Type B pancreatic cell (in vitro differentiated cells): ENCODE measurements at places on chromosomes 1 and 21.

GRCh38 chr1:31055501-31055900 is 10.0 kb downstream of the PUM1 start:
- DNase-seq: no peak

DNA sequence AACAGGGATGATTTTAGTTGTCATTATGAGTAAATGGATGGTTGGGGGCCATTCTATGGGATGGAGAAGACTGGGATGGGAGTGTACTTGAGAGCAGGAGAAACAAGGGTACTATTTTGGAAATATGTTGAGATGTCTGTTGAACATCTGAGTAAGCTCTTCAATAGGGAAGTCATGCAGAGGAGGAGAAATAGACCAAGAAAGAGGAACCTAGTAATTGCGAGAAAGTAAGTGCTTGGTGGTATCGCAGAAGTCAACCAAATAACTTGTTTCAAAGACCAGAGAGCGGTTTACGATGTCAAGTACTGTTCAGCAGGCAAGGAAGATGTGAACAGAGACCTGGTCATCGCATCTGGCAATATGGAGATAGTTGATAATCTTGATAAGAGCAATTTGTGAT is 22.4 kb upstream of the CHRM3 start:
- DNase-seq: no peak

GRCh38 chr1:224769452-224770335 is 153.6 kb downstream of the CNIH3 start:
- no peak for DNase-seq

GRCh38 chr1:218407630-218408029 is 62.5 kb downstream of the TGFB2 start:
- DNase-seq: no peak

DNA sequence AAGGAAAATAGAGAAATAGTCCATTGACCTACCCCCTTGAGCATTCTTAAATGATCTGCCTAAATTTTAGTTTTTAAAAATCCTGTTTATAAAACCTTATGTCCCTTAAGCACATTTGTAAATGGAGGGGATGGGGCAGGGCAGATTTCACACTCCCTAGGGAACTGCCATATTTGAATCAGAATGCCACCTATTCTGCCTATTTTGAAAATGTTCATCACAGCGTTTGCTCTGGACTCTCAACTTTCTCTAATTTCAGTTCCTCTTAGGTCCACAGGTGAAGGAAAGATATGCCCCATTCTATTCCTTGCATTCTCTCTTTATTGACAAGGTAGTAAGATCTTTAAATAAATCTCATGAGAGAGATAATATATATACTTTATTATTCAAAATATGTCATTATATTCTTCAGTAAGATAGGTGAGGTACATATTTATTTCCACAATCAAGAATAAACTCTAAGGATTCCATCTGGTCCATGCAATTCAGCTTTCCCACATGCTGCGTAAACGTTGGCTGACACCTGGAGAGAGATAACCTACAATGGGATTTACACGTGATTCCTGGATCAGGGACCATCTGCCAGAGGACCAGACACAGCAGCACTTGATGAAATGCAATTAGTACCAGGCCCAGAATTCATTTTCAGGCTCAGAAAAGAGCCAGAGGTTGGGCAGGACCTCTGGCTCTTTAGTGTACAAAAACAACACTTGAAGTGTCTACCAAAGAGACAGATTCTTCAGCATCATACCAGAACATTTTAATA is 1.2 kb upstream of the LPGAT1 start:
- DNase-seq: no peak

DNA sequence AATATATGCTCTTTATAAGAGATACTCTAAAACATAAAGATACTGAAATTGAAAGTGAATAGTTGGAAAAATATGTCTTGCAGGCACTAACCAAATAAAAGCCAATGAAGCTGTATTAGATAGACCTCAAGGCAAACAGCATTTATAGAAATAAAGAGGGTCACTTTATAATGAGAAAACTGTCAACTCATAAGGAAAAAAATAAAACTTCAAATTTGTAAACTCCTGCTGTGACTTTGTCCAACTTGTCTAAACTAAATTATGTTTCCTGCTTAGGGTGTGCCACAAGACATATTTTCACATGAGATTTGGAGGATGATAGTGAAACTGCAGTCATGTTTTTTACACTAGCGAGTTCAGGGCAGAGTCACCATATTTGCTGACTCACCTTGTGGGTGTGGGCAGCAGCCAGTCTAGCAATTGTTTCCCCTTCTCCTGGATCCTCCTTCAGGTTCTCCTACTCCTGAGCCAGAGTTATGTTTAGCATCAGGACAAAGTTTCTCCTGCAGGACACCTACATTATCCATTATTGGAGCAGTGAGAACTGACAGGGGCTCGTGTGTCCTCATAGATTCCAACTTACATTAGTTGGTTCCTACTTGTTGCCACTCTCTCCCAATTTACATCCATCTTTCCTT is 43.8 kb downstream of the CD53 start:
- no peak for DNase-seq

GRCh38 chr1:119489201-119489600 is 17.8 kb upstream of the HSD3B1 start:
- DNase-seq: no peak

DNA sequence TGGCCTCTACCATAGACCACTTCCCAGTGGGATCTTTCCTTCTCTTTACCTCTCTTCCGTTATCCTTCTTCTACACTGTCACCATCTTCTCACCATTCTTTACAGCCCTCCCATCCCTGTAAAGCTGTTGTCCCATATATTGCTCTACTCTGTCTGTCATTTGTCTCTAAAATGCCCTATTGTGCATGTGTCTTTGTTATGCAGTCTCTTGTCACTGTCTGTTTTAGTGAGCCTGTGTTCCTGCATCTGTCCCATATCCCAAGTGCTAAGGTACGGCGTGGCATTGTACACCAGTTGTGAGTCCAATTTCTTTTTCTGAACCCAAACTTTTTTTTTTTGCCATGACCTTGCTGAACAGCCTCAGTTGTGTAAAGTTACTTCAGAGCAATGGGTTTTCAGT is 8.8 kb upstream of the ZBTB18 start:
- DNase-seq: no peak

- DNase-seq: no peak
Measured at GRCh38 chr1:17744666-17745478, 10.3 kb upstream of the ACTL8 start.

DNA sequence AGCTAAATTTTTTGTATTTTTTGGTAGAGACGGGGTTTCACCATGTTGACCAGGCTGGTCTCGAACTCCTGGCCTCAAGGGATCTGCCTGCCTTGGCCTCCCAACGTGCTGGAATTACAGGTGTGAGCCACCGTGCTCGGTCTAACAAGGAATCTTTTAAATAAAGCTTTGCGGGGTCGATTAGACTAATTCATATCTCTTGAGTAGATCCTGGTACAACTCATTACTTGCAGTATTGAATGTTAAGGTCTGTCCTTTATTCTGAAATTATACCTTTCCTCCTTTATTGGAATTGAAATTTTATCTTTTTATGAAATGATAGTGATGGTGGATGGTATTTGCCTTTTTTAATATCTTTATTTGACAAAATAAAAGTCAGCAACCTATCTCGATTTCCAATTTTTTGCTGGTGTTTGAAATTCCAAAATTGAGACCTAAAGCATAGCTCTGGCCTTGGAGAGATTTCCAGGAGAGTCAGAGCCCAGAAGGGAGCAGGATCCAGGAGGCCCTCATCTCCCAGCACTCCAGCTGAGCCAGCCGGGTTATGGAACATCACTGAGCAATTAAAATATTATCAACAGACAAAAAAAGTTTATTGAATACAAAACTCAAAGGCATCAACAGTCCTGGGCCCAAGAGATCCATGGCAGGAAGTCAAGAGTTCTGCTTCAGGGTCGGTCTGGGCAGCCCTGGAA is 4.7 kb downstream of the S100A2 start:
- DNase-seq: no peak

- no peak for DNase-seq
Measured at GRCh38 chr1:113074237-113074636, 1.2 kb downstream of the LRIG2 start.

DNA sequence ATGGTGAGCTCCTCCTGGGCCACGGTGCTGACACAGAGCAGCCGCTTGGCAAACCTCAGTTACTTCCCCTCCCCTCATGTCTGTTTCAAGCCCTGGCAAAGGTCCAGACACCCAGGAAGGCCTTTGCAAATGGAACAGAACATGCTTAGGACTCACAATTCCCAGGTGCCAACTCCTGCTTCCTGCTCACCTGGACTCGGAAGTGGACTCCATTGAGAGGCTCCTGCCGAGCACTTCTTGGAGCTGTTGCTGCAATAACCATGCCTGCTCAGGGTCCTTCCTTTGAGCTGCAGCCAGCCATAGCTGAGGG is 10.7 kb downstream of the DCST2 start:
- no peak for DNase-seq

DNA sequence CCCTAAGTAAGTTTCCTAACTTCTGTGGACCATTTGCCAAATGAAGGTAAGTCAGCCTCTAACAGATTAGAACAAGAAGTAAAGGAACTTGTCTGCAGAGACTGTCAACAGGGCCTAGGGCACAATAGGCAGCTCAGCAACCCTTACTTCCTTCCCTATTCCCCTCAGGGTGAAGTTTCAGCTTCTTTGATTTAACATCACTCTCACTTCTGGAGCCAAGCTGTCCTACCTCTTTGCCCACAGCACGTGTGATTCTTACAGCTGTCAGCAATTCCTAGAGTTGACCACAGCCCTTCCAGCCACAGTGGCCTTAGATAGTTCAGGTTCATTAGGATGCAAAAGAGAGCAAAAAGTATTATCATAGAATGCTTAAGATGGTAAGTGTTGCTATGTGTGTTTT is 7.6 kb upstream of the EIF4G3 start:
- DNase-seq: no peak

- no peak for DNase-seq
Measured at GRCh38 chr1:68473060-68473459, 23.3 kb upstream of the RPE65 start.

DNA sequence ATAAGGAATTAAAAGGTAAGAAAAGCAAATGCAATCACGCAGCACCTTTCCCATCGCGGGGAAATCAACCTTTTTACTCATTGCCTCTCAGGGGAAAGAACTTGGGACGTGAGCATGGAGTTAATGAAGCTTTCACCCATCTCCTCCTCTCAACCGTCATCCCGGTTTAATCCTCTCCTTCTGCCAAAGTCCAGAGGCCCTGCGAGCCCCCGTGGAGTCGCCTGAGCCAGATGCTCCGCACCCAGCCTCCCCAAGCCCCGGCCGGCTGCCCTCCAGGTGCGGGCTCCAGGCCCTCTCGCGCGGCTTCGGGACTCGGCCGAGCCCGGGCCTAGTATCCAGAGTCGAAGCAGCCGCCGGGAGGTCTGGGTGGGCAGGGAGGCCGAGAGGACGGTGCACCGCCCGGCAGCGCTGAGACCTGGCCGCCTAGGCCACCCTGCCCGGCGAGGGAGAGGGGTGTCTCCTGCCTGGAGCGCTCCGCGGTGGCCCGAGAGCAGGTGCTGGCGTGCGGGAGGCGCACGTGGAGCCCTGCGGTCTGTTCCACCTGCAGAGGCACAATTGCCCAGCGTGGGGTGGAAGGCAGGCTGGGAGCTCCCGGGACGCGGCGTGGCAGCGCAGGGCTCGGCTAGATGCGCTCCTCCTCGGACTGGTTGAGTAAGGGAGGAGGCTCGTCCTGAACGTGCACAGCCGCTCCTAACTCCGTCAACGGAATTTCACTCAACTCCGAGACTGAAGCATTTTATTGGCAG is 218.5 kb downstream of the SDCCAG8 start:
- no peak for DNase-seq

GRCh38 chr21:31107871-31108270 is 69.6 kb upstream of the KRTAP19-8 start:
- no peak for DNase-seq

GRCh38 chr1:234325878-234326496 is 47.3 kb upstream of the COA6 start:
- DNase-seq: no peak

- DNase-seq: no peak
Measured at GRCh38 chr1:152185544-152186391, 26.7 kb upstream of the RPTN start.

GRCh38 chr1:34870395-34870794 is 10.8 kb upstream of the SMIM12 start:
- no peak for DNase-seq

GRCh38 chr1:228812961-228813360 is 77.7 kb downstream of the RHOU start:
- no peak for DNase-seq

DNA sequence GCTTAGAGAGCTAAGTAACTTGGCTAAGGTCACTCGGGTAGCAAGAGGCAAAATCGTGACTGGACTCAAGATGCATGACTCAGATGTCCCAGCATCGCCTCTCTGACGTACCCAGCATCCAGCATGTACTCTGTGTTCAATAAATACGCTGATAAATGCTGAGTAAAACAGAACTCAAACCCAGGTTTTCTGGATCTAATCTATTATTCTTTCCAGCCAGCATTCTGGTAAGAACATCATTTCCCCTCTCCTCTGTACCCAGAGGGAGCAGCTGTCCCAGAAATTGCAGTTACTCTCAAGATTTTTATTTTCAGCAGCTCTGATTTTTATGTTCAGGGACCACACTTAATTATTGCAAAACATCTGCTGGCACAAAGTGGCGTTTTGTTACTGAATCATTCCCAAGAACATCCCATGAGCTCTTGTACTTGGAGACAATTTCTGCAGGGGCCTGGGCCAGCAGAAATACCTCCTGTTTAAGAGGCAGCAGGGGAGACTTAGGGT is 249.0 kb downstream of the PRDM2 start:
- no peak for DNase-seq

DNA sequence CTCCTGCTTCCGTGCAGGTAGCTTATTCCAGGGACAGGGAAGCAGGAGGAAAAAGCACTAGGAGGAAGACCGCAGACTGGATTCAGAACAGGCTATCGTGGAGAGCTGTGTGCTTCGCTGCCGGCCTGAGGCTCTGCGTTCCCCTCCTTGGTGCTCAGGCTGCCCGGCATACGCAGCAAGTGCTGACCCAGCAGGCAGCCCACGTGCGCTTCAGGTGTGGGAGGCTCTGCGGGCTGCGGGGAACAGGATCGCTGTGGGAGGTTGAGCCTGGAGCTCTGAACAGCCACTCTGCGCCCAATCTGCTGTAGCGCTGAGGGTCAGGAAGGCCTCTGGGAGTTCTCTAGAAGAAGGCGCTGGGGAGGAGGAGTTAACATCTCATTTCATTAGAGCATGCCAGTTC is 27.9 kb downstream of the DOP1B start:
- DNase-seq: no peak

- DNase-seq: no peak
Measured at GRCh38 chr21:14870853-14871149, 194.0 kb downstream of the NRIP1 start.

GRCh38 chr1:225881081-225881958 is 860 bp downstream of the TMEM63A start:
- DNase-seq: no peak

GRCh38 chr1:224594851-224595250 is 21.3 kb upstream of the CNIH3 start:
- DNase-seq: no peak

DNA sequence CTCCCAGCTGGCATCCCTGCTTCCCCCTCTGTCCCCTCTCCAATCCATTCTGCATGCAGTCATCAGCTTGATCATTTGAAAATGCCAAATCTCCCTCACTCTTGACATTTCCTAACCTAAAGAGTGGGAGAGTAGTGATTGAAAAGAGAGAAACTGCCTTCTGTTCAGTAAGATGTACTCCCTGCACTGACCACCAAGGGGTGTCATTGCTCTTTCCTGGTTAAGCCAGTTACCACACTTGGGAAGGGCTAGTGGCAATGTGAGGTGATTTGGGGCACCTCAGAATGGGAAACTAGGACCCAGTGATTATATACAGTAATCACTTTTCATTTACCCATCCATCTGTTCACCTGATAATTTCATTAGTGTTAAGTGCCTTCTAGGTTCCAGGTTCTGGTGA is 6.9 kb upstream of the TMEM269 start:
- no peak for DNase-seq
